Heart right ventricle (tissue), 16 donors: ENCODE measurements at places on chromosomes 13 and 19. TPM values are rescaled to one million over a fixed set of nuclear protein-coding genes. Genes with fewer than 3 reads are reported as not detected.

Gene OR10H1
- not detected for total RNA-seq

DNA sequence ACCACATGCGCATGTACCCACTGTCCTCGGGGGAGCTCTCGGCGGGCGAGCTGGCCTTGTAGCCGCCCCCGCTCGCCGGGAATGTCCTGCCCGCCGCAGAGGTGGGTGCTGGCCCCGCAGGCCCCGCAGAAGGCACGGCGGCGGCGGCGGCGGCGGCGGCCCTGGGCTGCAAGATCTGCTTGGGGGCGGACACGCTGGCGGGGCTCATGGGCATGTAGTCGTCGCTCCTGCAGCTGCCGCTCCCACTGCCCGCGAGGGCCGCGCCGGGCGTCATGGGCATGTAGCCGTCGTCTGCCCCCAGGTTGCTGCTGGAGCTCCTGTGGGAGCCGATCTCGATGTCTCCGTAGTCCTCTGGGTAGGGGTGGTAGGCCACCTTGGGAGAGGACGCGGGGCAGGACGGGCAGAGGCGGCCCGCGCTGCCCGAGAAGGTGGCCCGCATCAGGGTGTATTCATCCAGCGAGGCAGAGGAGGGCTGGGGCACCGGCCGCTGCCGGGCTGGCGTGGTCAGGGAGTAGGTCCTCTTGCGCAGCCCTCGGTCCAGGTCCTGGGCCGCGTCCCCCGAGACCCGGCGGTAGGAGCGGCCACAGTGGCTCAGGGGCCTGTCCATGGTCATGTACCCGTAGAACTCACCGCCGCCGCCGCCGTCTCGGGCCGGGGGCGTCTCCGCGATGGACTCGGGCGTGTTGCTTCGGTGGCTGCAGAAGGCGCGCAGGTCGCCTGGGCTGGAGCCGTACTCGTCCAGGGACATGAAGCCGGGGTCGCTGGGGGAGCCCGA is 2.4 kb downstream of the IRS2 start:
- no peak for DNase-seq

DNA sequence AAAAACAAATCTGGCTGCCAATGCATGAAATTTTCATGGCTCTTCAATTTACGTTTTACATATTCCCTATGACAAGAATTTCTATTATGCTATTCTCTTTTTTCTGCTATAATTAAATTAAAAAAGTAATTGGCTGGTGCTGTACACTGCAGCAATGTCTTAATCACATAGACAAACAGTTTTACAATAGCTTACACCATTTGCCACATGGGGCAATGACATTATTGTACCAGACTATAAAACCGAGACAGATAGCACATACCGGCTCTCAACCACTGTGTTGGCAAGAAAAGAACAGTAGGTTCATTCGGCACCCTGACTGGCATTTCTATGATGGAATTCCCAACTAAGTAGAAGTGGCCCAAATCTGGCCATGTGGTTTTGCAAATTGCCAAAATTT is 67.7 kb downstream of the DACH1 start:
- no peak for DNase-seq

DNA sequence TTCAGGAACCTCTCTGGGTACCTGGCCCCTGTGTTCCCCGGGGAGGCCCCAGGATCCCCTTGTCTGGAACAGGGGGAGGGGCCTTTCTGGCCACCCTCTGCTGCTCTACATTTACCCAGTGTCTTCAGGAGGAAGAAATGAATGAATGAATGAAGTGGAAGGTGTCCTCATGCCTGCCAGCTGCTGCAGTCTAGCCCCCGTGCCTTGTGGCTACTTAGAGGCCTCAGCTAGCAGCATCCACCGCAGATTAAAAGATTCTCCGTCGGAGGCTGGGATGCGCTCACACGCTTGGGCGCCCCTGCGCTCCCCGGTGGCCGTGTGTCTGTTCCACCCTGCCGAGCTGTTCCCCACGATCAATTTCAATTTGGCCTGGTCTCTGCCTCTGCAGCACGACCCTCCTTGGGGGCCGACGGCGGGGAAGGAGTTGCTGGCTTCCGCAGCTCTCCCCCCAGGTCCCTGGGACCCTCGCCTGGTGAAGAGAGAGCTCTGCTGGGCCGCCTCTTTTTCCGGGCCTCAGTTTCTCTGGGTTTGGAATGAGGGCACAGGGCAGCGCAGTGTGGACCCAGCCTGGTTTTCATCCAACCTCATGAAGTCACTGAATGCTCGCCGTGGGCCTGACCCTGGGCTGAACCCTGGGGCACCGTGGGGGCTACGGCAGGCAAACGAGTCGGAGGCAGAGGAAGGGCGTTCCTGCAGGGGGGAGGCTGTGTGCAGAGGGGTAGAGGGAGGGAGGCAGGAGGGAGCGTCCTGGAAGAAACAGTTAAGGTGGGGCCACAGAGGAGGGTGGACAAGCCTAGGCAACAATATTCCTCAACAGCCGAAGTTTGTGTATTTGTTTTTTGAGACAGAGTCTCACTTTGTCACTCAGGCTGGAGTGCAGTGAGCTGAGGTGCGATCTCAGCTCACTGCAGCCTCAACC is 28.3 kb downstream of the EFNA2 start:
- no peak for DNase-seq

DNA sequence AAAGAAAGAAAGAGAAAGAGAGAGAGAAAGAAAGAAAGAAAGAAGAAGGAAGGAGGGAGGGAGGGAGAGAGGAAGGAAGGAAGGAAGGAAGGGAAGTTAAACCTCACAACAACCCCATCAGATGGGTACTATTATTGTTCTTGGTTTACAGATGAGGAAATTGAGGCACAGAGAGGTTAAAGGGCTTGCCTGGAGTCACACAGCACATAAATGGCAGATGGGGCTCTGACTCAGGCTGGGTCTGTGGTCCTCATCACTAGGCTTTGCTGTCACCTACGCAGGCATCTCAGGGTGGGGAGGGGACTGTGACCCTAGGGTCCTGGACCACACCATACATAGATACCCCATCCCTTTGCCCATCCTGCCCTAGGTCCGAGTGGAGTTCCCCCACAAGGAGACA is 36.3 kb downstream of the RDH8 start:
- DNase-seq: no peak

- DNase-seq: peak; percentile 6
Measured at GRCh38 chr19:3097442-3097871, 3.3 kb downstream of the GNA11 start.

Gene PALM
- total RNA-seq: 26.3 TPM

Gene ZIC2
- not detected for total RNA-seq

Gene NCCRP1
- not detected for total RNA-seq

- no peak for DNase-seq
Measured at GRCh38 chr19:58352760-58353671, at the start of gene A1BG. Gene A1BG, minus strand, starts transcription at chr19:58353492. Its CDS starts 55 bp downstream, at chr19:58353437.

- DNase-seq: no peak
Measured at GRCh38 chr19:815079-815774, 6.5 kb downstream of the PLPPR3 start.
